ENCODE measurements at places on chromosomes 12 and 14. TPM values are rescaled to one million over a fixed set of nuclear protein-coding genes. Genes with fewer than 3 reads are reported as not detected.

- DNase-seq, result no peak
Measured at GRCh38 chr12:125121106-125121505, 55.9 kb downstream of the AACS start.

The TMCC3 gene
- polyA plus RNA-seq, result 4.5 TPM

The KCNC2 gene
- not detected for polyA plus RNA-seq

DNA sequence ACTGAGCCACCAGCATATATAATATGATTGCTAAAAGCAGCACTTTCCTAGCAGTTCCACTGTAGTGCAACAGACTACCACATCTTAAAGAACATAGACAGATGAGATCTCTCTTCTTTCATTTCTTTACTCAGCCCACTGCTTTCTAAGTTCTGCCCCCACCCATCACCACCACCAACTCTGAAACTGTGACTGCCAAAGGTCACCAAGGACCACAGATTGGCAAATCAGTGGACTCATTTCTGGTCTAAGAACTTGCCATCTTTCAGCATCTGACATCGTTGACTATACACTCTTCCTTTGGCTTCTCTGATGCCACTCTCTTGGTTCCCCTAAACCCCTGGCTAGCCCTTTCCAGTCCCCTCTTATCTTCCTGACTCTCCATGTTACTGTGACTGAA lies 38.4 kb downstream of the IFNG start:
- DNase-seq, result no peak

The B3GNT4 gene
- not detected for polyA plus RNA-seq

- no peak for DNase-seq
Measured at GRCh38 chr14:104190396-104191000, 52.1 kb downstream of the KIF26A start.
